Naive B cell (primary cell): ENCODE measurements at places on chromosomes 2 and 18. TPM values are rescaled to one million over a fixed set of nuclear protein-coding genes. Genes with fewer than 3 reads are reported as not detected.

DNA sequence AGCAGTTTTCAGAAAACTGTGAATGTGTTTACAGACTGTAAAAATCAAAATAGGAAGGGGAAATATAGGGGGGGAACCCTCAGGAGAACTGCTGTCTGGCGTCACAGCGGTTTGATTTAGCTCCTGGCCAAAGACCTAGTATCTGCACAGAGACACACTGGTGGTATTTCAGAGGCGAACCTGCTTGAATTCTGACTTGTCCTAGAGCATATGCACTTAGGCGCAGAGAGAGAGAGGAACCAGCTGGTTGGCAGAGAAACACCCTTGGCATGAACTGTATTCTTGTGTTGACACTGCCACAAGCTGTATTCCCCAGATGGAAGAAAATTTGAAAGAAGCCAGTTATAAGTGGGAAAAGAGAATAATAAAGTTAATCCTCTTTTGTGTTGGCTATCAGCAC, 506.5 kb upstream of the NRP2 start:
- no peaks in the 10 kb centered on the region for H3K36me3 ChIP-seq
- no peaks in the 10 kb centered on the region for H3K27me3 ChIP-seq
- no peak overlapping the region for H3K27ac ChIP-seq
- DNase-seq = no peak
- no peak overlapping the region for H3K4me3 ChIP-seq

DNA sequence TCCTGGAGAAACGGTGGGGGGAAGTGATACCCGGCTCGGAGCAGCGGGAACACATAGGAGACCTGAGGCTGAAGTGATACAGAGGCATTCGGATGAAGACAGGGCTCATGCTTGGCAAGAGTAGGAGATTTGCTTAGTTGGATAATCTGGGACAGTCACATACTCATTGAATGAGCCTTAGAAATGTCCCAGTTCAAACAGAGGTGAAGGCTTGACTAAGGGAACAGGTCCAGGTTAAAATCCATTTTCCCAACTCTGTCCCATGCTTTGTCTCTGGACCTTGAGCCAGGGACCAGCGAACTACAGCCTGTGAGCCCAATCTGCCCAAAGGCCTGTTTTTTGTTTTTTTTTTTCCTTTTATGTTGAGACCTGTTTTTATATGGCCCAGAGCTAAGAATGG, 1.3 kb downstream of the UGT1A6 start:
- H3K36me3 ChIP-seq = no peaks in the 10 kb centered on the region
- H3K27ac ChIP-seq = no peak overlapping the region
- DNase-seq = no peak
- no peak overlapping the region for H3K4me3 ChIP-seq
- H3K27me3 ChIP-seq = peaks cover 3% of the 10 kb centered on the region

DNA sequence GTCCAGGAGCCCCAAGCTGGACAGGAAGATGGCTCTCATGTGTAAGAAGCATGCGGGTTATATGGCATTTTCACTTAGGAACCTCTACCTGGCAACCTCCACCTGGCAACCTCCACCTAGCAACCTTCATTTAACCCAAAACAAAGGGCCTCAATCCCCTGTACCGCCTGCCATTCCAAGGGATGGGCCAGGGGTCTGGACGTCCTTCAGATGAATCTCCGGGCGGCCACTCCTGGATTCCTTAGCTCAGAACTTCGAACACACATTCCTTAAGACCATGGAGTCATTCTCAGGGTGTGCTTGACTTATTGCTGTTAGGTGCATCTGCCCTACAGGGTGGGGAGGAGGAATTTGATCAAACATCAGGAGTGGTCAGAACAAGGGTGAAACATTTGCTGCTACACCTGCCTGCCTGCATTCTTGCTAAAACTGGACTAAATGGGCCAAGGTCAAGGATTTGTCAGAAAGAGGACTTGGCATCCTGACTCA, 277.6 kb downstream of the PHLPP1 start:
- no peak for DNase-seq
- no peak overlapping the region for H3K4me3 ChIP-seq
- H3K36me3 ChIP-seq = no peaks in the 10 kb centered on the region
- H3K4me1 ChIP-seq = peaks cover under 1% of the 10 kb centered on the region
- peaks cover 21% of the 10 kb centered on the region for H3K27me3 ChIP-seq

DNA sequence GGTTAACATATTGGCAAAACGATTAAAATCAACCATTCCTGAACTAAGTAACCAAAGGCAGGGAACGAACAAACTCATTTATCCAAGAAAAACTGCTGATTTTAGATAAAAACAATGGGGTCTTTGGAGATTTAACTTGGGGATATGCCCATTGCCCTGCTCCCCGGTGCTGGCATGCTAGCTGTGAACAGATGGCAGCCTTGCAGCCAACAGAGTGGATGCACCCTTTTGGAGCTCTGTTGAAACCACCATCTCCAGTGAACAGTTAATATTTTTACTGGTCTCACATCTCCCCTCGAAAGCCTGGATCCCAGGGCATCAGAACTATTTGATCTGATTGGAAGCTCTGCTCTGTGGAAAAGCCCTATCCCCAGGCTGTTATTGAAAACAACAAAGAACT, 303.1 kb downstream of the TGIF1 start:
- no peaks in the 10 kb centered on the region for H3K4me1 ChIP-seq
- H3K27ac ChIP-seq = no peak overlapping the region
- H3K4me3 ChIP-seq = no peak overlapping the region
- peaks cover 7% of the 10 kb centered on the region for H3K27me3 ChIP-seq

GRCh38 chr2:905091-905832, 45.4 kb upstream of the SNTG2 start:
- H3K36me3 ChIP-seq = no peaks in the 10 kb centered on the region
- H3K27me3 ChIP-seq = peaks cover 25% of the 10 kb centered on the region
- H3K27ac ChIP-seq = no peak overlapping the region
- no peak for DNase-seq

Gene EN1
- not detected for polyA plus RNA-seq
